ENCODE measurements at places on chromosomes 16 and 17.
A peak's percentile ranks its signal among the peaks of the same experiment; 100 is the strongest.

GRCh38 chr16:13307851-13308250, 406.5 kb downstream of the SHISA9 start:
- DNase-seq = no peak

GRCh38 chr17:79931817-79932309, 92.6 kb upstream of the CBX4 start:
- DNase-seq = no peak

DNA sequence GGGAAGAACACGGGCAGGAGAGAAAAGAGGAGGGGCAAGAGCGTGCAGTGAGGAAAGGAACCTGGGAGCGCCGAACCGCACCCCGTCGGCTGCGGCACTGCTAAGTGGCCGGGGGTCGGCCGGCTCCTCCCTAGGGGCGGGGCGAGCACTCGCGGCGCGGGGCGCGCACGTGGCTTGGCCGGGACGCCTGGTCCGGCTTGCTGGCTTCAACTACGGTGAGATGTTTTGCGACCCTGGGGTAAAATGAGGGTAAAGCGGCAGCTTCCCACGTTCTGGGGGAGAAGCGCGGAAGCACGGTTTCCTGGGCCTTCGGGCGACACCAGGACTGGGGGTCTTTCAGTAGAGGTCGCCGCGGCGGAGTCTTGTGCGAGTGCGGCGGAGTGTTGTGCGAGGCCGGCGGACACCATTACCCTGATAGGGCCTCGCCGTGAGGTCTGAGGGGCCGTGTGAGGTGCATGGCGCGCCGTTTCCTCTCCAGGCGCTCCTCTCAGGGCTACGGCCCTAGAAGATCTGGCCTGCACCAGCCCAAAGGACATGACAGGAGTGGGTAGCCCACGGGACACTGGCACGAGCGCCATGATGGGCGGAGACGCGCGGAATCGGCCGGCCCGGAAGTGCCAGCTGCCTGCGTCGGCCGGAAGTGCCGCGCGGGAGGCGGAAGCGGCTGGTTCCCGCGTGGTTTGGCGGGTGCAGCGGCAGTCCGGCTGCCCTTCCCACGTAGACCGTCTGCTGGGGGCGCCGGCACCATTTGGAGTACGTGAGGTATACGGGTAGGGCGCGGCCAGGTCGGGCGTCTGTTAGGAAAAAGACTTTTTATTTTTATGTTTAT, at the start of the genes MYO19 and PIGW:
Gene MYO19 (minus strand): TSS at position 29 of the 829 bp plus-strand sequence. CDS start 2,330 bp downstream, outside the sequence.
Gene PIGW (plus strand): TSS at position 148 of the 829 bp plus-strand sequence. CDS start 2,115 bp downstream, outside the sequence.
- peak; percentile 88 for DNase-seq

- no peak for DNase-seq
Measured at GRCh38 chr16:4338125-4338582, 13.0 kb downstream of the PAM16 start.

DNA sequence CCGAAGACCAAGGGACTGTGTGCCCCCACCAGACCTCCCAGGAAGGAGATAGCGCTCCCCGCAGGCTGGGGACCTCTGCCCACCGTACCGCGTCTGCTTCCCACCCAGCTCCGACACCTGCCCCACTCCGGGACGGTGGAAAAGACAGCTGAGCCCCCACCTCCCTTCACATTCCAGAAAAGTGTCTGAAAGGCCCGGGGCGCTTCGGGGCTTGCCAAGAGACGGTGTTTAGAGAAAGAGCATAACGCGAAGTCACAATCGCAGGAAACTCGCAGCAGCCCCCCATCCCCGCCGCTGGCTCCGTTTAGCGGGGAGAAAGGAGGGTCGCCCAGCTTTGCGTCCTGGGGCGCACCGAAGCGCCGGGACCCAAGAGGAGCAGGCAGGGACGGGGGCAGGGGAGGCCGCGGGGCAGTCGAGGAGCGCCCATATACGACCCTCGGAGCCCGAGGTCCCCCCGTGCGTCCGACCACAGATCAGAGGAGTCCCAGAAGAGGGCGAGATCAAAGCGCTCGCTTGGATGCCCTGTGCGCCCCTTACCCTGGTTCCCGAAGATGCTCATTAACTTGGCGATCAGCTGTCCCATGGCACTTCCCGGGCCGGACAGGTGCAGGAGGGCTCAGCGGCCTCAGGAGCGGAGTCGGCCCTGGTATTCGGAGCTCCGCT, 652 bp downstream of the ARL5C start:
- no peak for DNase-seq

DNA sequence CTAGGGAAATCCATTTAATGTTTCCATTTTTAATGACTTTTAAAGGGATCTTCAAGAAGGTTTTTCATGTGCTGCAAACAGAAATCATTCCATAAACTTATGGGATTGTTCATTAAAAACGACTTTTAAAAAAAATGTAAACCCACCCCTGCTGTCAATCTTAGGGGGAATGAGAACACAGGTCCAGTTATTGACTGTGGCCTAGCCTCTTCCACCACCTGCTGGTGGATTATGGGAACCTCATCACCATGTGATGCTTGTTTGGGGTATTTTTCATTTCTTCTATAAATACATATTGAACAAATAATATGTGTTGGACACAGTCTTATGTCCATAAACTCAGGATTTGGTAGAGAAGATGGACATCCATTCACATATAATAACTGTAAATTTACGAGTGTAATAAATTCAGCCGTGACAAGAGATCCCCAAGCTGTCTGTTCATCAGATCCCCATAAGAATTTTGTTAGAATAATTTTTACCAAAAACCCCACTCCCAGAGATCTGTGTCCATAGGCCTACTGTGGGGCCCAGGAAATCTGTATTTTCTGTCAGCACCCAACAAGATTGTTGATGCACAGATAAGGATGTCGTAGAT, 42.0 kb upstream of the TMC5 start:
- DNase-seq = peak; percentile 26

GRCh38 chr16:81602256-81602776, 157.7 kb downstream of the CMIP start:
- no peak for DNase-seq

GRCh38 chr17:64083563-64084085, 46.3 kb downstream of the ERN1 start:
- no peak for DNase-seq

- DNase-seq = no peak
Measured at GRCh38 chr16:20911361-20911760, 10.8 kb downstream of the LYRM1 start.

GRCh38 chr16:49972961-49973360, 52.1 kb upstream of the CNEP1R1 start:
- DNase-seq = no peak

DNA sequence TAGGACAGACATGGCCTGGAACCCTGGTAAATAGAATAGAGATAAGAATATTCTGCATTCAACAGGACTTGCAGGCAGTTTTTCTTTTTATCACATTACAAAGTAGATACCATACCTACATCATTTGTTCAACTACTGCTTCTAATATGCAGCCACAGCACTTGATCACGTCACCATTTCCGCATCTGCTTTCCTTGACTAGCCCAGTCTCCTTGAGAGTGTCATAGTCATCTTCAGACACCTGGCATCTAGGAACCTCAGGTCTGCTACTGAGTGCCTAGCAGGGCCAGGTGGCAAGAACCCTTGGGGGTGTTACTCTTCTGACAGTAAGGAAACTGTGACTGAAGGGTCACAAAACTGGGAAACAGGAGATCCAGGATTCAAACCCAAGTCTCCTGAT, 93.2 kb upstream of the TOB1 start:
- DNase-seq = no peak

GRCh38 chr16:21194771-21195301, 16.5 kb downstream of the ZP2 start:
- DNase-seq = no peak

- no peak for DNase-seq
Measured at GRCh38 chr17:9728564-9728963, 62.8 kb downstream of the DHRS7C start.

- peak; percentile 54 for DNase-seq
Measured at GRCh38 chr17:17205368-17206123, 587 bp downstream of the PLD6 start.

GRCh38 chr17:60416368-60416925, 5.8 kb upstream of the CHCT1 start:
- DNase-seq = no peak

DNA sequence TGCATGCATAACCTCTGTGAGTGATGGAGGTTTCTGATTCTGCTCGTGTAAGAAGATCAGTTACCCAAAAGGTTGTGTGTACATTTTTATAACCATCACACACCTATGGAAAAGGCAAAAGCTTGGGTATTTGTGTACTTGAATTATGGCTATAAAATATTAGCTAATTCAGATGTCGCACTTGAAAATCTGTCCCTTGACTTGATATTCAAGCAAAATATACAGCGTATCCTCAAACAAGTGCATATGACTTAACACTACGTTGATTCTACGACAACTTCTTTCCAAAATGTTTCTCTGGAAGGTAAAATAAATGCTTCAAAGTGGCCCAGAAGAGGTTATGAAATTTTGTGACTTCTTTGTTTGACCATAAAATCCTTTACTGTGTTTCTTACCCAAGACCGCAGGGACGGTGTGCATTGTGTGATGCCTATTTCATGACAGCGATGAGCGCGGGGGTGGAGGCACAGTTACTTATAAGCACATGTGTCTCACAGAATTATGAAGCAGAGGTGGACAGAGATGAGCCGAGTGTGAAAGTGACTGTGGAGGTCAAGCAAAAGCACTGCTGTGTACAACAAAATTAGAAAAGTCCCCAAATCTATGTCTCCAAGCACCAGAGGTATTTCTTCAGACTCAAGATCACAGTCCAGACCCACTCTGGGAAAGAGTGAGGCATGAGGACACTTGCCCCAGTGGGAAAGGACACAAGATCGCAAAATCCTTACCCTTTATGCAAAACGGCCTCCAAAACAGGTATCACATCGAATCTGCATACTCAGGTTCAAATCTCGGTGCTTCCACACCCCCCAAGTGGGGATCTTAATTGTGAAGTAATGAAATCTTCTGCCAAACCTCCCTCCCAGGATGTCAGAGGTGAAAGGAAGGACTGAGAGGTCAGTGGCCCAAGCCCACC, 4.1 kb upstream of the HOXB9 start:
- no peak for DNase-seq

GRCh38 chr17:63722403-63722802, 19.2 kb downstream of the STRADA start:
- no peak for DNase-seq

GRCh38 chr16:87692176-87692575, 73.6 kb downstream of the KLHDC4 start:
- DNase-seq = no peak

DNA sequence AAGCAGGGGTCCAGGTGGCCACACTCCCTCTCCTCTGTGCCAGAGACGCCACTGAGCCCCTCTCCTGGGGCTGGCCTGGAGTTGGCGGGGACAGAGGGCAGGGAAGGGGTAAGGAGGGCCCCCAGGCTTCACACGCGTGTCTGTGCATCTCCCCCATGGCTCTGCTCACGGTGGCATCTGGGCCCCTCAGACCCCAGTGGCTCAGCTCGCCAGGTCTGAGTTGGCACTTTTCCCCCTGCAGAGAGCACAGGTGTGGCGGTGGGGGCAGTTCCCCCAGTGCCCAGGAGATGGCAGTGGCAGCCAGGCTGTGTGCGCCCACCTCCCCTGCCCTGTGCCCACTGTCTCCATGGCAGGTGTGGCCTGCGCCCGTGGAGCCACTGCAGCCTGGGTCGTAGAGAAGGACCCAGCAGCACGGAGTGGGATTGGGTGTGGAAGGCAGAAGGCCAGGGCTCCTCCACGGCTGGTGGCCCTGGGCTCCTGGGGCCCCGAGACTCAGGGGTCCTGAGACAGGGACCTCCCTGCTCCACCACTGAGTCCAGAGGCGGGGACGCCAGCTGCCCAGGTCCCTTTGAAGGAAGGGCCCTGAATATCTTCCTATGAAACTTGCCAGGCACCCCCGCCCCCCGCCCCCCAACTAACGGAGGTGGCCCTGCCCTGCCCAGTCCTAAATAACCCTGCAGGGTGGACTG, 4.3 kb upstream of the APRT start:
- DNase-seq = peak; percentile 59

DNA sequence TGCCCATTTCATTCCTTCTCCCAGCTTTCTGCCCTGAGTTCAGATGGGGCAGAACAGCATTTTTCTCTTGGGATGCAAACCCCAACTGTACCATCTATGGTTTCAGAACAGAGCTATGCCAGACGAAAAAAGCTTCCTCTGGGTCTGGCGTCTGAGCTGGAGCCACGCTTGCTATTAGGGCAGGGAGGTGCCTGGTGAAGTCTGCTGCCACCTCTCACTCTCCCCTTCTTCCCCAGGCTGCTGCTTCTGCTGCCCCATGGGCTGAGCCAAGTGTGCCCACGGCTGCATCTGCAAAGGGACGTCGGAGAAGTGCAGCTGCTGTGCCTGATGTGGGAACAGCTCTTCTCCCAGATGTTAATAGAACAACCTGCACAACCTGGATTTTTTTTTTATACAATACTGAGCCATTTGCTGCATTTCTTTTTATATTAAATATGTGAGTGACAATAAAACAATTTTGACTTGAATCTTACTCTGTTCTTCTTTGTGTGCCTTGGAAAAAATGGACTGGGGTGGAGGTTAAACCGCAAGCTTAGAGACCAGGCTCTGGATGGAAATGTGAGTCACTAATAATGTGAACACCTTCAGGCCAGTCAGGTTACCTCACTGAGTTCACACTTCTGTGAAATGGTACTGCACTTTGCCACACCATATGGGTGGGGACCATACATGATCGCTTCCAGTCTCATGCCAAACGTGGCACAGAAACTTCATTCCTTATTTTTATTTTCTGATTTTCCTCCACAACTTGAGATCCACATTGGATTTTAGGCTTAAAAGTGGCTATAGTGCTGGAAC, 1.7 kb upstream of the MT1A start:
- DNase-seq = no peak

DNA sequence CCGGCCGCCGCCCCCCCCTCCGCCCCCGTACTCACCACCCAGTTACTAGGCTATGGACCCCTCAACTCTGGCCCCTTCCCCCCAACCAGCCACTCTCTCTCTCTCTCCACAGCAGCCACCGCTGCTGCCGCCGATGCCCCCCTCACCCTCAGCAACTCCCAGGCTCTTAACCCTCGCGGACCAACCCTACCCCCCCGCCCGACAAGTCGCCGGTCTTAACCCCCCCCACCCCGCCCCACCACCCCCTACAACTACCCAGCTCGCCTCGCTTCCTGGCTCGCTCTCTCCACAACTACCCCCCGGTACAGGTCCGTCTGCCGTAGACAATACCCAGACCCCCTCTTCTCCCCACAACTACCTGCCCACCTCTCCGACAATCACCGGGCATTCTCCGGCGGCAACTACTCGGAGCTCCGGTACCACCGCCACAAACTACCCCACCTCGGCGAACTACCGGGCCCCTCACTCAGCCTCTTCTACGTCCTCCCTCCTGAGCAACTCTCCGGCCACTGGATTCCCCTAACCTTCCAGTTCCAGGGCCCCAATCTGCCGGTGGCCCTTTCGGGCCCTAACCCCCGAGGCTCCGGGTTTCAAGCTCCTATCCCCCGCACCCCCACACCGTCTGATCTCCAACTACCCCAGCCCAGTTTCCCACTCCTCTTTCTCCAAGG, 702 bp downstream of the PHF23 start:
- DNase-seq = peak; percentile 58

Data from CD4-positive, alpha-beta T cell treated with Interleukin-12 subunit alpha and Interleukin-12 subunit beta, for 1 hour (primary cell).